ENCODE measurements at places on chromosomes 13 and 19. TPM values are rescaled to one million over a fixed set of nuclear protein-coding genes. Genes with fewer than 3 reads are reported as not detected.
A peak's percentile ranks its signal among the peaks of the same experiment; 100 is the strongest.

GRCh38 chr13:48662226-48662625, 8.5 kb downstream of the CYSLTR2 start:
- DNase-seq = no peak

- DNase-seq = no peak
Observed at GRCh38 chr13:76886005-76886291, 257 bp downstream of the KCTD12 start.

MUC16 gene
- not detected for total RNA-seq

GRCh38 chr19:55467236-55468053, 2.9 kb upstream of the C19orf85 start:
- DNase-seq = peak; percentile 62

DNA sequence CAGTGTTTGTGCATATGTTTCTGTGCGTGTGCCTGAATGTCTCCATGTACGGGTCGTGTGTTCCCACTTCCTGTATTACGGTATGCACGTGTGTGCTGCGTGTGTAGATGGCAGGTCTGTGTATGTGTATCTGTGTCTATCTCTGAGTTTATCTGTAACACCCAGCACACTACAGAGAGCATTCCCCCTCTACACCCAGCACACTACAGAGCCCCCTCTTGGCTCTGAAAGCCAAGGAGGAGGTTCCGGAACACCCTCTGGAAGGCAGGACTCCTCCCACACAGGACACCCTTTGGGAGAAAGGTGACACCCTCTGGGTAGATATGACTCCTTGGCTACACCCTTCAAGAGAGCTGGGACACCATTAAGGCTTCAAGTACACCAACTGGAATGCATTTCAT, 2.1 kb upstream of the ERFL start:
- no peak for DNase-seq

TMC4 gene
- total RNA-seq = 0.73 TPM

PLD3 gene
- 45.0 TPM for total RNA-seq

Measured in activated T-helper 1 cell treated with anti-CD3 and anti-CD28 coated beads, Interleukin-12 subunit alpha, Interleukin-12 subunit beta, Interleukin-2, Interleukin-4 antibody, amounts not matched to agents 30 ng/mL and 10 ng/mL and 1 ng/mL, durations not matched to agents 14 hours and 24 hours and 36 hours (primary cell).